ENCODE measurements at places on chromosomes 12 and 14.
A peak's percentile ranks its signal among the peaks of the same experiment; 100 is the strongest.

GRCh38 chr12:122518908-122519307 lies 7.8 kb downstream of the RSRC2 start:
- DNase-seq = no peak

DNA sequence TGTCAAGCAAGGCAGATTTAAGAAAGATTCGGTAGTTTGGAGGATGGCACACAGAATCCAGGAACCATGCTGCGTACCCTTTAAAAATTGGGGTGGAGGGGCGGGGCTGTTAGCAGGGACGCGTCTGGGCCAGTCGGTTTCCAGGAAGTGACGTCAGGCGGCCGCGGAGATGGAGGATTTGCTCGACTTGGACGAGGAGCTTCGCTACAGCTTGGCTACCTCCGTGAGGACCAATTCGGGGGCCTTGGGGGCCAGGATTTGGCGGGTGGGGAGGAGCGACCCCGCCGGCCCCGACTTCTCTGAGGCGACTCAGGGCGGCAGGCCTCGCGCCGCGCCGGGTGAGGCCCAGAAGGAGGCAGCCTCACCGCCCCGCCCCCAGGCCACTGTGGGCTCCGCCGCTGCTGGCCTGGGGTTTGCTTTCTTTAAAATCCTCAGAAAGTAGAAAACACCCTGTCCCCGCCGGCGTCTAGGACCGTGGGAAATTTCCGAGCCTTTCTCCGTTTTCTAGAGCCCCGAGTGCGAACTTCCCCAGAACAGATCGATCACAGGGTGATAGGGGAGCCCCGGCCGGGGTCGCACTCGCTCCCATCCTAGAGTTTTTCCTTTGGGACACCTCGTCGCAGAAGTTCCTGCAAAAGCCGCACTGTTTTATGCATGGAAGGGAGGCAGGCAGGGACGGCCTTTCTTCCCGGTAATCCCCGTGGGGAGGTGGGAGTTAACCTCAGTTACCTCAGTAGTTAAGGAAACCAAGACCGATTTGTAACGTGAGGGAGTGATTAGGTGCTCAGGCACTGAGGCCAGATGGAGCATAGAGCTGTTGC lies at the start of gene IFT43:
IFT43 (plus strand) TSS at position 146 of the 821 bp plus-strand sequence; CDS start at position 170, 24 bp downstream.
- DNase-seq = peak; percentile 92

GRCh38 chr14:24339284-24340151 lies at the start of gene RIPK3:
RIPK3 (minus strand) TSS chr14:24339991; CDS start chr14:24339826, 165 bp downstream.
- DNase-seq = peak; percentile 61

- no peak for DNase-seq
Measured at GRCh38 chr14:50607181-50607580, 47.2 kb downstream of the ATL1 start.

- no peak for DNase-seq
Measured at GRCh38 chr14:75725481-75725880, 64.4 kb downstream of the TTLL5 start.

DNA sequence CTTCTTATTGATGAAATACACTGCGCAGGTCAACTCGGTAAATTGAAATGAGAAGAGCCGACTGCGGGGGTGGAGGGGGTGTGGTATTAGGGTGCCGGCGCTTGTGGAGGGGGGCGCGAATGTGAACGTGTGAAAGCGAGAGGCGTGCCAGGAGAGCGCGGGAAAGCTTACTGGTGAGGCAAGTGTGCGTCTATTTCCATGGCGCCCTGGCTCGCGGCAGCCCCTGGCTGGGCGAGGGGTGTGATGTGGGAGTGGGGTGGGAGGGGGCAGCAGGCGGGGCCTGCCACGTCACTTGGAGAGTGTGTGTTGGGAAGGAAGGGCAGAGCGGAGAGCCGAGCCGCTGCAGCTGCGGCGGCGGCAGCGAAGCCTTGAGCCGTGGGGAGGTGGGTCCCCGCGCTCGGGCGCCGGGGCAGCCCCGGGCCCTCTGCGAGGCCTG lies 88.8 kb downstream of the GALNT8 start:
- DNase-seq = no peak

DNA sequence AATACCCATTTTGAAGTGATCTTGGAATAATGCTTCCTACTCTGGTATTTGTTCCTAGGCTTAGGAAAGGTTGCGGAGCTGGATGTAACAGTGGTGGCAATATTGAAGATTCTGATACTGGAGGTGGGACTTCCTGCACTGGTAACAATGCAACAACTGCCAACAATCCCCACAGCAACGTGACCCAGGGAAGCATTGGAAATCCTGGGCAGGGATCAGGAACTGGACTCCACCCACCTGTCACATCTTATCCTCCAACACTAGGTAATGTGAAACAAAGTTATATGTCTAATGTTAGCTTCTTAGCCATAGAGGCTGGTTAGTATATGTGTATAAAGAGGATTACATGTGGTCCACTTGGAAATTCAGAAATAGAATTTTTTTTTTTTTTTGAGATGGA lies 197.9 kb downstream of the PCNX1 start:
- DNase-seq = no peak

DNA sequence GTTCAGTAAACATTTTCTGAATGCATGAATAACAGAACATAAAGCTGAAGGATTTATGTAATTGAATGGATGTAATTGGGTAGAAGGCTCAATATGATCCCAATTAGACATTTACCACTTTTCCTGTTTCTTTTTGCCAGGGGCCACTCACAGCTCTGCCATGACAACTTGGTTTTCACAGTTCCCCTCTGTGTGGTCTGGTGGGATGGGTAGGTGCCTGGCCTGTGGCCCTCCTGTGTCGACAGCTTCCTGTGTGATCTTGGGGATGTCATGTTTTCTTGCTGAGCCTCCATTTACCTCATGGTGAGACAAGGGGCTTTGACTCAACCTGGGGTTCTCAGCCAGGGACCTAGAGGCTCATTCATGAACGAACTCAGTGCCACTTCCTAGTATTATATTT lies 12.6 kb upstream of the SERPINA10 start:
- DNase-seq = no peak

- no peak for DNase-seq
Measured at GRCh38 chr14:29461101-29461500, 466.5 kb downstream of the PRKD1 start.

Measured in effector CD4-positive, alpha-beta T cell (primary cell).